Stimulated activated CD8-positive, alpha-beta memory T cell treated with anti-CD3 and anti-CD28 coated beads, Interleukin-12 subunit alpha, Interleukin-12 subunit beta, amount 100 ng/mL, for 4 hours (primary cell): ENCODE measurements at places on chromosomes 12 and 14.

DNA sequence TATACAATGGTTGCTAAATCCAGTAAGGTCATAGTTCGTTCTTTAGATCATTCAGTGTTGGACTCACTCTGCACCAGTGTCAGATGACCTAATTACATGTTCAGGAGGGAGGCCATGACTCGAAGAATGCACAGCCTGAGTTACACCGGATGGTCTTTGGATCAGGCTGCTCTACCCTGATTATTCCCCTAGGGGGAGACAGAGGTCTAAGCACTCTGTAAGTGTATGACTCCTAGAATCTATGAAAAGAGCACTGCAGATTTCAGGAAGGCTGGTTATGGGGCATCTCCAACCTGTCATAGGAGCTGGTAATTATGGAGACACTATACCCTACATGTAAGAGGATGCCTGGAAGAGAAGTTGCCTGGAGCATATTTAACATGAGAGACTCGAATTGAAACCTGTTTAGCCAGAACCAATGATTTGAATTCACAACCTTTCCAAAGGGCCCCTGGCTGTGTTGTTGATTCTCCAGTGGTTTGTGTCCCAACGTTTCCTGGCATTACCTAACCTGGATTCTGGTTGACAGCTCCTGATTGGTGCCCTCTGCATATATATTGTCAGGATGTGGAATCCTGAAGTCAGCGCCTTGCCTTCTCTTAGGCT is at the start of gene MUCL1:
MUCL1 (plus strand) TSS at position 584 of the 606 bp plus-strand sequence. CDS start 67 bp downstream, outside the sequence.
- DNase-seq, result peak; percentile 31

DNA sequence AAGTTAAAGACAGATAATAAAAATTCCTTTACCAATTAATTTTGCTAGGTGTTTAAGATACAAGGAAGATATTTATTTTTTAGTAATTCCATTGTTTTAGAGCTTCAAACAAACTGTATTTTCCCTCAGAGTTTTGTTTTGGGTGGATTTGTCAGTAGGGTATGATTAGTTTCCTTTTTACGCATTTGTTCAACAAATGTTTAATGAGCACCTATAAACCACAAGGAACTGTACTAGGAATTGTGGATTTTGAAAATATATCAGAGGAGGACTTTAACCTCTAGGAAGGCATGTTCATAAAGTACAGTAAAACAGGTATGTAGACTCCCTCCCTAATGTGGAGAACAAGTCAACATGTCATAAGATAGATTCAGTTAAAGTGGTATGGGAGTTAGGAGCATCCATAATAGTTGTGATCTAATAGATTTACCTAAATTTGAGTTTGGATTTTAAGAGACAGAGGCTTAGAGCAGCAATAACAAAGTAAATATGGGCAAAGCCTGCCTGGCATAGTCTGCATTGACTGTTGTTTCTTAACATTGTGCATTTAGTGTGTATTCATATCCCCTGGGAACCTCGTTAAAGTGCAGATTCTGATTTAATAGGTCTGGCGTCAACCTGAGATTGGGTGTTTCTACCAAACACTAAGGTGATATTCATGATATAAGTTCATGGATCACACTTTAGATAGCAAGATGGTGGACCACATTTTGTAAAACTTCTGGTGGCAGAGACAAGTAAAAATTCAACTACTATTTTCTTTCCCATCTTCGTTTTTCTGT is 232.0 kb downstream of the ERC1 start:
- DNase-seq, result no peak

- no peak for DNase-seq
Measured at GRCh38 chr12:56221232-56221756, 428 bp downstream of the RNF41 start.

- no peak for DNase-seq
Measured at GRCh38 chr12:87439990-87440827, 589.0 kb downstream of the C12orf50 start.

DNA sequence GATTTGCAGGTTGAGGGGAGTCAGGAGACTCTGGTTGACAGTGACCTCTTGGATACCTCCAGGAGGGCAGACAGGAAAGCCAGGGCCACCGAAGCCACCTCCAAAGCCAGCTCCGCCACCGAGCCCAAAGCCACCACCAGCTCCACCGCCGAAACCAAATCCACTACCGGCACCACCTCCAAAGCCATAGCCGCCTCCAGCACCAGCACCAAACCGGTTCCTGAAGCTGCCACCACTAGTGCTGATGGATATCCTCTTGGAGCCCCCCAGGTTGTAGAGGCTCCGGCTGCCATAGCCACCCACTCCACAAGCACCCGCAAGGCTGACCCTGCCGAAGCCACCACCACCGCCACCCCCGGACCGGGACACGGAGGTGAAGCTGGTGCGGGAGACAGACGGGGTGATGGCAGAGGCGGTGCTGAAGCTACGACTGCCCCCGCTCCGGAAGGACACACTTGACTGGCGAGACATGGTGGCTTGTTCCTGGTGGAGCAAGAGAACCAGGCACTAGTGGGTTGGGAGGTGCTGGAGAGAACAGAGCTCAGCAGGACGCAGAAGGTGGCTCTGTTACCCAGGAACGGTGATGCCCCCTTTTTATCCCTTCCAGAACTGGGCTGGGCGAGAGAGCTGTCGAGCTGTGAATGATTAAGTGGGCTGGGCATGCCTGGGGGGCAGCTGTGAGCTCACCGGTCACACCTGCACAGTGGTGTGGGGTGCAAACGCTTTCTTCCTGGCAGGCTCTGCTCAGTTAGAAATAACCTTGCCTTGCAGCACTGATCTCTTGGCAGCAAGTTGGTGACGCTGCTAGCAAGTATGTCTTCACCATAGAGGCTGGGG is at the start of gene KRT5:
KRT5 (minus strand) TSS at position 569 of the 837 bp plus-strand sequence; CDS start at position 471, 98 bp downstream.
- no peak for DNase-seq

DNA sequence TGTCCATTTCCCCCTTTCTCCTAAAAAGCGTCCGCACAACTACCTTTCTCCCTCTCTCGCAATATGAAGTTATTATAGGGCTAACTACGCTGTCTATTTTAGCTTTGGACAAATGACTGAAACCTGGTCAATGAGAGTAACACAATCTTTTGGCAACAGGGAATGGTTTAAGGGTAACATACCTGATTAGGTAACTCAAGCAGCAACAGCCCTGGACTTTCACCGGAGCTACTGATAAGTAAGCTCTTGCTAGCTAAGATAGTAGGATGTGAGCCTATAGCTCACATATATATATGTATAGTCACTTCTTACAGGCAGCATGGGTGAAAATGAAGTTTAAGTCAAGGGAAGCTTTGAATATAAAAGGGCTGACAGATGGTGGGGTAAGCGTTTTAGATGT is 313.0 kb downstream of the CEP128 start:
- DNase-seq, result no peak
